Spleen (tissue), 13 donors: ENCODE measurements at places on chromosomes 3 and 15. TPM values are rescaled to one million over a fixed set of nuclear protein-coding genes. Genes with fewer than 3 reads are reported as not detected.

- no peak for DNase-seq
Measured at GRCh38 chr3:25372167-25372566, 55.9 kb upstream of the RARB start.

- no peak for DNase-seq
Measured at GRCh38 chr3:177789500-177789899, 592.2 kb upstream of the TBL1XR1 start.

- no peak for DNase-seq
Measured at GRCh38 chr3:15724446-15724845, 73.3 kb downstream of the ANKRD28 start.

GRCh38 chr15:43270676-43271306, 4.1 kb upstream of the TGM5 start:
- DNase-seq = peak; percentile 94

GRCh38 chr3:184636741-184637316, 75.0 kb downstream of the MAGEF1 start:
- no peak for DNase-seq

- DNase-seq = no peak
Measured at GRCh38 chr15:69224383-69224782, 63.9 kb downstream of the GLCE start.

Gene SERPINI1
- 12.6 TPM for total RNA-seq

Gene TGFBR2
- 322 TPM for total RNA-seq

Gene STAG1
- total RNA-seq = 52.8 TPM
